ENCODE measurements at places on chromosomes 4 and X. TPM values are rescaled to one million over a fixed set of nuclear protein-coding genes. Genes with fewer than 3 reads are reported as not detected.

GRCh38 chrX:7542587-7543380 is 300.2 kb upstream of the VCX start:
- DNase-seq: no peak

DNA sequence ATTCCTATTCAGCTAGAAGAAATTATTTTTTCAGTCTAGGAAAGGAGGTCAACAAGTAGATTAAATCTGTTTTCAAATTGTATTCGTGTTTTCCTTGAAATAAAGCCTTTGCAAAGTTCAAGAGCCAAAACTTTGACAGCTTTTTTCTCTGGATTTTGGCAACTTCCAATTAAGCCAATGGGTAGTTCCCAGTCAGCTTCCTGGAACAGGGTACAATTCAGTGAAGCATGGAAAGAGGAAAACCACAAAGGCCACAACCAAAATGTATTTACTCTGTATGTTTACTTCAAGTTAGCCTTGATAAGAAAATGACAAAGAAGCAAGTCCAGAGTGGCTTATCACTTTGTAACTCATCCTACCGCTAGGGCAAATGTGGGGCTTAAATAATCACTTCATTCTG is 188.6 kb downstream of the COMMD8 start:
- no peak for DNase-seq

GRCh38 chrX:33188286-33188685 is 23.1 kb downstream of the DMD start:
- DNase-seq: no peak

GRCh38 chrX:17668929-17669328 is 68.4 kb upstream of the SCML1 start:
- DNase-seq: no peak

DNA sequence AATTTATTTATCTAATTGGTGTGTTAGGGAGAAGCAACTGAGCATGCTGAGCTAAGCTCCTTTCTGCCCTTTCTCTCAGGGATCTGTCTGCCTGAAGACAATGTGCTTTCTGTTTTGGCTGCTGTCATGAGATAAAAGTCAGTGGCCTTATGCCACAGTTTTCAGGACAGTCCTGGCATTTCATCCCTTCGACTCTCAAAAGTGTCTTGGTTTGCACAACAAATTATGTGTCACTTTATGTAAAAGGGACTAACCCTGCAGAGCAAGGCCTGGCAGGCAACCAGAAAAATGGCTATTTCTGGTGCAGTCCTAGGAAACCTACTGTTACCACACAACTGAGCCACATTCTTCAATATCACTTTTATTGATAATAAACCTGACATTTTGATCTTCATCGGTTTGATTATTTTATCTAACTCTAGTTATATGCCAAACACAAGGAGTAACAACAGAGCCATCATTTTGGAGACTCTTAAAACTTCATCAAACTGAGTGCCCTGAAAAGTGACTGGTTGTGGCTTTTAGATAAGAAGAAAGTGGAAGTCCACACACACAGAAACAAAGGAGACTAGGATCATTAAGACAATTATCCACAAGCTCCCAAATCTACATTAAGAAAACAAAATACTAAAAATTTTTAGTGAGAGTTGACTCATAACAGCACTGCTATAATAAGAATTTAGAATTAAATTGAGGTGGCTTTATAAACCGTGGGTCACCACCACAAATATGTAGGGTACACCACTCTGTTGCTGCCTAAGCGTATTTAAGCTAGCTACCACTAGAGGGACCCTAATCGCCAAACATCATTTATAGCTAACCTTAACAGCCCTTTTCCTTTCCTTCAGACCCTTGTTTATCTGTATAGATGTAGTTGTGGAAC is 95.9 kb upstream of the PTPN13 start:
- DNase-seq: no peak

DNA sequence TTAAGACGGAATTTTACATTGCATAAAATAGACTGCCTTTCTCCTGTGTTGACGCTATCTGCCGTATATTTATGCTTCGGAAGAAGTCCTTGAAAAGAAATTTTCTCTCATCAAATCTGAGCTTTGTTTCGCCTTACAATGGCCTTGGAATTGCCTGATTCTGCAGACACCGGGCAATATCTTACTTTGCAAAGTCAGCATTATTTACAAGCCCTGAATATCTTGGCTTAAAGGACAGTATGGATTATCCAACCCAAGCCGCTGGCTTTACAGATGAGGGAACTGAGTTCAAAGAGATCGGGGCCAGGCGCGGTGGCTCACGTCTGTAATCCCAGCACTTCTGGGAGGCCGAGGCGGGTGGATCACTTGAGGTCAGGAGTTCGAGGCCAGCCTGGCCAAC is 1.1 kb upstream of the MANBA start:
- no peak for DNase-seq

- DNase-seq: no peak
Observed at GRCh38 chrX:2502120-2502667, 1.4 kb upstream of the DHRSX start.

DNA sequence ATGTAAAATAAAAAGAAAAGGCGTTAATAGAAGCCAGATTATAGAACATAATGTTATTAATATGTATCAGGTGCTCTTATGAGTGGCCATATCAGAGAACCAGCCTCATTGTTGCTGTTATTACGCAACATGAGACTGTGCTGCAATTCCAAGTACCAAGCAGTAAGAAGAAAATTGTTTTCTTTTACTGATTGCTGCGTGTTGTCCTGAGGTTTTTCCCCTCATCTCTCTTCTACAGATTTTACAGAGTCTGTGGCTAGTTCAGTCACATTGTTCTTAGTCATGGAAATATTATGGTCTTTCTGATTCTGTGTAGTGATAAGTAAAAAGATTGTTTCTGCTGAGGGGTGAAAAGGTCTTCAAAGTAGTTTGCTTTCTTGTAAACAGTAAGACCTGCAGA is 55.9 kb downstream of the NPNT start:
- DNase-seq: no peak

- no peak for DNase-seq
Observed at GRCh38 chr4:36214735-36215485, 29.4 kb downstream of the ARAP2 start.

DNA sequence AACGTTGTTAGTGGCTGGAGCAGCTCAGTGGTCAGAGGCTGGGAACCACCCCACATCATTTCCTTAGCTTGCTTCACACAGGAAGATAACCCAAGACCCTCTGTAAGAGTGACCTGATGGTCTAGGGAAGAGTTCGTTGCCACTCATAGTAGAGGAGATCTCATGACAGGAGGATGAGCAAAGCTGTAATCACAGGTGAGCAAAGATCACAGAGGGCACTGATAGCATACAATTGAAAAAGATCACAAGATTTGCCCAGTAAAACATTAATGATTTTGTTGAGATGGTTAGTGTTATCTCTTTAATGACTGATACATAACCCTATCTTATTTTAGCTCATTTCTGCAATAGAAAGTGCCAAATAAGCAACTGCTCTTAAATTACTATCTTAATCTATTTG is 44.1 kb downstream of the LARP7 start:
- no peak for DNase-seq

- no peak for DNase-seq
Observed at GRCh38 chr4:71338846-71339593, at the start of gene SLC4A4. SLC4A4 (plus strand) TSS chr4:71339020.

- DNase-seq: no peak
Observed at GRCh38 chr4:12875640-12876243, 608.4 kb downstream of the RAB28 start.

GRCh38 chrX:94204524-94204923 is 530.5 kb downstream of the FAM133A start:
- DNase-seq: no peak

- DNase-seq: no peak
Observed at GRCh38 chr4:186272699-186273391, 6.9 kb downstream of the F11 start.

DNA sequence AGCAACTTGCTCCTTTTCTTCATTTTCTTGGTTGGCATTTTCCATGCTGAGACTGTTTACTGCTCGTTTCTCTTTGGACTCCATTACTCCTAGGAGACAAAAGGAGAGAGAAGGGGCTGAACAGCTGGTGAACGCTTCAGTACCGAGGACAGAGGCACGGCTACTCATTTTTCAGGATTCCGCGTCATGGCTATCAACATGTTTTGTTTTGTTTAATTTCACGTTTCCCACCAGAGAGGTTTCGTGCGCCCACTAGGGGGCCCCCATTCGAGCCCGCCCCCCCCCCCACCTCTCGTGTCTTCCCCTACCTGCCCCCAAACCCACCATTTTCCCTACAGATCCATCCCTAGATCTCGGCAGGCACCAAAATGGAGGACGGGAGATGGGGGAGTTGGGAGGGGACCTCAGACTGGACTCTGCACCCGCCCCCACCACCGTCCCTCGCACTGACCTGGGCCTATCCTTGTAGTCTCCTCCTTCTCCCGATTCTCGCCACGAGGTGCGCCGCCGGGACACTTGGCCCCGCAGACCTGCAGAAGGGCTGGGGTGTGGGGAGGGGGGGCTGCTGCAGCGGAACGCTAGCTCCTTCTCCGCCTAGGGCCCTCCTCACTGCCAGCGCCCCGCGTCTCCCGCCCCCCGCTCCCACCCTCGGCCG is 653 bp downstream of the BEX1 start:
- no peak for DNase-seq

DNA sequence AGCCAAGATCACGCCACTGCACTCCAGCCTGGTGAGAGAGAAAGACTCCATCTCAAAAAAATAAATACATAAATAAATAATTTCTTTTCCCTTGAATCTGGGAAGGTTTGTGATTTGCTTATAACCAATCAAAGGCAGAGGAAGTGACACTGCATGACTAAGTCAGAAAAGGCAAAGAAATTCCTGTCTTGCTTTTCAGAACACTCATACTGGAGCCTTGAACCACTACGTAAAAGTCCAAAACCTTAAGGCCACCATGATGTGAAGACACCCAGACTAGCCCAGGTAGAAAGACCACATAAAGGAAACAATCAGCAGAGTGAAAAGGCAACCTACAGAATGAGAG is 36.6 kb downstream of the TMEM156 start:
- DNase-seq: no peak

DNA sequence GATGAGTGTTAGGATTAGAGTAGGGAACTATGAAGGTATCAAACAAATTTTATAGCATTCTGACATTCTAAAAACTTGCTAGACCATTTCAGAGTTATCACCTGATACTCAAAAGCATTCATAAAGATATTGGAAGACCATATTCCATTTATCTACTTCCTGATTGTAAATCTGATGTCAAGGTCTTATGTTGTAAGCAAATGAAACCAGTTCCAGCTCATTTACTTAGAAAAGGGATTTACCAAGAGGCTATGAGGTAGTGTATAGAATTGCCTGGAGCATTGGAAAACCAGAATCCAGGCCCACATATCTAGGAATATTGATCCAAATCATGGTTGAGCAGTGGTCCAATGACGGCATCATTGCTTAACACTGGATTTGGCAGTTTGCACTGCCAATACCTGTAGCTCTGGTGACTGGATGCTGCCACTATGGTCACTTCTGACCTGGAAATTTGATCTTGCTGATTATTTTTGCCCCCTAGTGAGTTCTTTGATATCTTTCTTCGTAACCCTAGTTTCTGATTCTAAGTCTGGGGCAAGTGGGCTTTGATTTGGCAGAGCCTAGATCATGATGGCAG is 25.4 kb downstream of the ARFIP1 start:
- no peak for DNase-seq

Gene CNKSR2
- total RNA-seq: 1.7 TPM

Gene NUDT11
- total RNA-seq: 8.9 TPM
